ENCODE measurements at places on chromosomes 6 and 20.

- no peaks in the 10 kb centered on the region for H3K4me1 ChIP-seq
- peaks cover 81% of the 10 kb centered on the region for H3K27me3 ChIP-seq
These were observed 85.3 kb upstream of the LY86 start for GRCh38 chr6:6503191-6503590.

DNA sequence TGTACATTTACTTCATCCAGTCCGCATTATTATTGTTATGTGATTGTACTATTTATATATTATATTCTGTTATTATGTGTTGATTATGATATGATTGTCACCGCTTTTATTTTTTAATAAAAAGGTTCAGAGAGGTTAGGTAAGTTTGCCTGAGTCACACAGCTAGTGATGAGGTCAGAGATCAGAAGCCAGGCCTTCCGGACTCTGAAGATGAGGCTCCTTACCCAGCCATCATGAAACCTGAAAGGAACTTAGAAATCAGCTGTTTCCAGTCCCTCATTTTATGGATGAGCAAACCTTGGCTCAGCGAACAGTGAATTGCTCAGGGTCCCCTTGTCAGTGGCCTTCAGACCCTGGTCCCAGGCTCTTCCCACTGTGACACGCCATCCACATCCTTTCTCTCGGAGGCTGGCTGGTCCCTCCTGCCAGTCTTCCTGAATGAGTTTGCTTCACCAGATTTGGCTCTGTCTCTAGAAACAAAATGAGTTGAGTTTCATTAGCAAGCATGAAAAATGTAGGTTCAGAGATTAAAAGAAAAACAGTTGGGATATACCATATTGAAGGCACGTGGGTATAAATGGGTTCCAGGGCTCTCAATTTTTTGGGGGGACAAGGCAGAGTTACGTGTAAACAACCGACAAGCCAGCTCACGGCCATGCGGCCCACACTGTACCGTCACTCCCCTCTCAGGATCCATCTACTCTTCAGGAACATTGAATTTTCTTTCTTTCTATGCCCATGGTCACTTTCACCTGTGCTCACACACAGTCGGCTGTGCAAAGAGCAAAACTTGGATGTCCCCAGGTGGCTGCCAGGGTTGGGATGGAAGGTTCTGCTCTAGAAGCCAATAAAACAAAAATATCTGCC lies 132.9 kb downstream of the ZDHHC14 start:
- H3K27ac ChIP-seq, result no peak overlapping the region
- H3K27me3 ChIP-seq, result no peaks in the 10 kb centered on the region
- H3K4me1 ChIP-seq, result peaks cover 15% of the 10 kb centered on the region
- no peak overlapping the region for H3K4me3 ChIP-seq
- DNase-seq, result no peak

- H3K4me3 ChIP-seq, result no peak overlapping the region
- peaks cover 58% of the 10 kb centered on the region for H3K27me3 ChIP-seq
- H3K27ac ChIP-seq, result no peak overlapping the region
- peaks cover 5% of the 10 kb centered on the region for H3K4me1 ChIP-seq
These were observed 168.7 kb upstream of the LRFN2 start for GRCh38 chr6:40755749-40756452.

DNA sequence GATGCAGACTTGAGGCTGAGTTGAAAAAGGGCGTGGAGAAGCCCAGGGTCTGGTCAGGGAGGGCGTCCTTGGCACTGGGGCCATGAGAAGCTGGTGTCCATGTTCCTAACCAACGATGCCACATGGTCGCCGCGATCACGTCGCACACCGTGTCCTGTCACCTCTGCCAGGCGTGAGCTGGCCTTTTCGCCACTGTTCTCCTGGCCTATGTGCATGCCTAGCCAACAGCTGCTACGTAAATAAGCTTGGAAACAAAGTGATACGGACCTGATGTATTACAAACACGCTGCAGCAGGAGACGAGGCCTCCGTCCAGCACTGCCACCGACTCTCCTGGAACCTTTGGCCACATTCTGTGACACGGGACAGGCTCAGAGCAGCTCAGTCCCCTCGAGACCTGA lies 22.0 kb upstream of the KIF25 start:
- H3K4me1 ChIP-seq, result no peaks in the 10 kb centered on the region
- no peak overlapping the region for H3K27ac ChIP-seq
- no peak for DNase-seq
- no peaks in the 10 kb centered on the region for H3K36me3 ChIP-seq

GRCh38 chr20:33944914-33945313 lies 48.8 kb upstream of the RALY start:
- H3K4me1 ChIP-seq, result no peaks in the 10 kb centered on the region
- H3K36me3 ChIP-seq, result peaks cover 1% of the 10 kb centered on the region
- DNase-seq, result no peak
- no peak overlapping the region for H3K27ac ChIP-seq
- no peaks in the 10 kb centered on the region for H3K27me3 ChIP-seq
- no peak overlapping the region for H3K4me3 ChIP-seq

DNA sequence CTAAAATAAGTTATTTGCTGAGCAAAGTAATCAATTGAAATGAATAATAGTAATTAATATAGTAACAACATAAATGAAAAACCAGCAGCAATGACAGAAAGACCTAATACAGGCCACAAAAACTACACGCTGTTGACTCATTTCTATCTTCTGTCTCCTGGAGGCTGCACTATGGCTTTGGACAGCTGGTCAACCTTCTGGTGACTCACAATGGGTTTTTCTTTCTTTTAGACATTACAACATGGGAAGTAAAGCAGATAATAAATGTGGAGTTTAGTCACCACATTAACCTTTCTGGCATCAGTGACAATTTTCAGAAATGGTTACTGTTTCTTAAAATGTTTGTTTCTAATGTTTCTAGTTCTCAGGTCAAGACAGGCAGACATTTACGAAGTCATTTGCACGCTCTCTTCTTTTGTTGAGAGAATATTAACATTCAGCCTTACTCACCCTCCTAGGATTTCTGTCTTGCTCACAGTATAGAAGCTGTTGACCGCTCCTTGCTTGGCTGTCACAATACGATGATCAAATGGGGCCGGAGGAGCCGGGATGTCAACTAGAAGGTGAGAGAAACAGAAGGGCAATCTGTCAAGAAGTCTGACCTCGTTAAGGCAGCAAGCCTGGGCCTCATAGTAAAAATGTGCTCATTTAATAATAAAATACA lies 62.2 kb downstream of the MYLK4 start:
- H3K27ac ChIP-seq, result no peak overlapping the region
- no peaks in the 10 kb centered on the region for H3K36me3 ChIP-seq
- DNase-seq, result no peak
- H3K27me3 ChIP-seq, result no peaks in the 10 kb centered on the region
- no peak overlapping the region for H3K4me3 ChIP-seq
- H3K4me1 ChIP-seq, result no peaks in the 10 kb centered on the region

- no peak overlapping the region for H3K4me3 ChIP-seq
- H3K27ac ChIP-seq, result no peak overlapping the region
- DNase-seq, result no peak
- H3K27me3 ChIP-seq, result peaks cover 6% of the 10 kb centered on the region
These were observed 72.6 kb upstream of the PLEKHG1 start for GRCh38 chr6:150527100-150527499.

DNA sequence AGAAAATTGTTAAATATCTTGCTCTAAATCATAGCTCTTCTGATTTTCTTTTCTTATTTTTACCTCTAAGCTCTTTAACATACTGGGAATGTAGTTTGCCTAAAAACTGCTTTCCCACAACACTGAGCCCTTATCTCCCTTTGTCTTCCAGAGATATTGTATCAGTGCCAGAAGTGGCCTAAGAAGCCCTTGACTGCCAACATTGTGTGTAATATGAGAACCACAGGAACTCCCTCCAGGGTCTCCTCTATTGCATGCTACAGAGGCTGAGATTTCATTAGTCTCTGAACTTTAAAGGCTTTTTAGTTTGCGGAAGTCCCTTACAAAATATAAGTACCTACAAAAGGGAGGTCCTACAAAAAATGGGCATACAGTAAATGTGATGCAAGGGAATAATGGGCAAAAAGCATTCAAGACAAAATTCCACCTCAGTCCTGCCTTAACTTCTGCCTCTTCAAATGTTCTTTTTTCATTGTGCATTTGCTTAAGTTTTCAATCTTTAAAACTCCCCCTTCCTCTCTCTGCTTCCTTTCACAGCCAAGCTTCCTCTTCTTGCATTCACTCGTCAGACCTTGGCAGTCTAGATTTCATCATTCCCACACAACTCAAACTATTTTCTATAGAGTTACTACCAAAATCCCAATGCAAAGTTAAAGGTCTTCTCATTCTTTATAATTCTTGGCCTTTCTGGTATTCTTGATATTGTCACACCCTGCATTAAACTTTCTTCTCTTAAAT lies 76.5 kb downstream of the ADGRG6 start:
- no peak for DNase-seq
- H3K27ac ChIP-seq, result no peak overlapping the region
- no peak overlapping the region for H3K4me3 ChIP-seq
- no peaks in the 10 kb centered on the region for H3K36me3 ChIP-seq
- H3K4me1 ChIP-seq, result no peaks in the 10 kb centered on the region

GRCh38 chr6:34056305-34057108 lies 89.4 kb downstream of the GRM4 start:
- H3K4me1 ChIP-seq, result no peaks in the 10 kb centered on the region
- DNase-seq, result peak; percentile 37
- no peaks in the 10 kb centered on the region for H3K36me3 ChIP-seq

DNA sequence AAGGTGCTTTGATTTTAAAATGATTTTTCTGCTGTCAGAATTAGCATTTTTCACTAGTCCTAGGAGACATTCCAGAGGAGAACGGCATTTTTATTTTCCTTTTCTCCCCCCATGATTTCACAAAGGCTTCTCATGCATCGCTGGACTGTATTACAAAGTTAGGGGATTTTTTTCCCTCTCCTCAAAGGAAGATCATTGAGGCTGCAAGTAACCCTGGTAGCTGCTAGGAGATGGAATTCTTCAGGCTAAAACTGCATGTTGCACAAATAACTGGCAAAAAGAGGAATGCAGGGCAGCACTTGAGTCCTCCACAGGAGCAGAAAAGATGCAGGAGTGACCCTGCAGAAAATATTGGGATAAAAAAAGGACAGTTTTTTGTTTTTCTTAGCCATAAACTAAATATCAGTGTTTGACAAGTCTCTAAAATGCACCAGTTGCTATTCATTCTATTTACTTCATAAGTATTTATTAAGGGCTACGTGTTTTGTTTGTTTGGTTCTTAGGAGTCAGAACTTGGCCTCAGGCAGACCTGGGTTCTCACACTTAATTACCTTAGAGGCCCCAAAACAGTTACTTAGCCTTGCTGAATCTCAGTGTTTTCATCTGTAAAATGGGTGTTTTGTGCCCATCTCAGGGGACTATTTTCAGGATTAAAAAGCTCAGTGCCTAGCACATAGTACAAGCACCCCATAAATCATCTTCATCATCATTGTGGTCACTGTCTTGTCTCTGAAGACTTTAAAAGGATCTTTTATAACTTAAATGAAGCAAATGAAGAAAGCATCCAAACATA lies 144.5 kb upstream of the ID4 start:
- no peaks in the 10 kb centered on the region for H3K36me3 ChIP-seq
- no peak overlapping the region for H3K27ac ChIP-seq
- peaks cover 27% of the 10 kb centered on the region for H3K27me3 ChIP-seq
- no peak overlapping the region for H3K4me3 ChIP-seq

DNA sequence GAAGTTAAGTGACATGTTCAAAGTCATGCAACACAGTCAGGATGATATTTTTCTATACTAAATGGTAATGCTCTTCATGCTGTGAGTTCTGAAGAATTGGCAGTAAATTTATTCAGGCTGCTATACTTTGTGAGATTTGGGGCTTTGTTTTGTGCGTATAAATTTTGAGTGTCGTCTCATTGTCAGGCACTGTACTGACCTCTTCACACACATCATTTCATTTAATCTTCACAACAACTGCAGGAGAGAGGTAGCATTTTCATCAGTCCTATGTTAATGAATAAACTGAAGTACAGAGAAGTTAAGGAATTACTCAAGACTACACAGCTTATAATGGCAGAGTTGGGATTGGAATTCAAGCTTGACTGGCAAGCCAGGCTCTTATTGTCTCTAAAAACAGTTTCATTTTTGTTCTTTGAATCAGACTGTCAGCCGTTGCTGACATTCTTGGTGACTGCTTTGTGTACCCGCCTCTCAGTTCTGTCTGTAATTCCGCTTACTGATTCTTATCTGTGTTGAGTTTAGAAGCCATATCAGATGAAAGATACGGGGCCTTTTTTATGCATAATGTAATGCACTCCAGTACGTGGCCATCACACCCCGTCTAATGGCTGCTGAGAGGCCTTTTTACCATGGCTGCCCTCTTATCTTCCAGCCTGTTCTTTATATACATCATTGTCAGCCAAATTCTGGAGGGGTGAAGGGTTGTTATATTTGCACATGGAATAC lies 274.9 kb downstream of the UTRN start:
- H3K4me1 ChIP-seq, result peaks cover 35% of the 10 kb centered on the region
- peak overlapping the region; percentile 39 for H3K4me3 ChIP-seq
- H3K27ac ChIP-seq, result peak overlapping the region; percentile 74
- no peaks in the 10 kb centered on the region for H3K27me3 ChIP-seq
- H3K36me3 ChIP-seq, result peaks cover 28% of the 10 kb centered on the region

DNA sequence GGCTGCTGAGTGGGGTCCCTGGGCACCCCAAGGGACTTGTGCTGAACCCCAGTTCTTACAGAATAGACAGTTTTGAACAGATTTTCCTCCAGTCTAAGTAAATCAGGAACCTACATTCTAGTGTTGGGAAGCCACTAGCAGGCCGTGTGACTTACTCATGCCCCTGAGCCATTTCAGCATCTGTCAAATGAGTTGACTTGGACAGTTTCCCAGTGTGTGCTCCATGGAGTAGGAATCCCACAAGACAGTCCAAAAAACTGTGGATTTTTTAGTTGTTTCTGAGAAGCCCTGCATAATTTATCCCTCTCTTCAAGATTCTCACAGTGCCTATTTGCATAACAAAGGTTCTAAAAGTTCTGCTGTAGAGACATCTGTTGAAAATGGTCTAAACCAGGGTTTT lies 2.1 kb downstream of the GABRR2 start:
- DNase-seq, result no peak
- H3K4me1 ChIP-seq, result no peaks in the 10 kb centered on the region
- H3K36me3 ChIP-seq, result peaks cover 11% of the 10 kb centered on the region

DNA sequence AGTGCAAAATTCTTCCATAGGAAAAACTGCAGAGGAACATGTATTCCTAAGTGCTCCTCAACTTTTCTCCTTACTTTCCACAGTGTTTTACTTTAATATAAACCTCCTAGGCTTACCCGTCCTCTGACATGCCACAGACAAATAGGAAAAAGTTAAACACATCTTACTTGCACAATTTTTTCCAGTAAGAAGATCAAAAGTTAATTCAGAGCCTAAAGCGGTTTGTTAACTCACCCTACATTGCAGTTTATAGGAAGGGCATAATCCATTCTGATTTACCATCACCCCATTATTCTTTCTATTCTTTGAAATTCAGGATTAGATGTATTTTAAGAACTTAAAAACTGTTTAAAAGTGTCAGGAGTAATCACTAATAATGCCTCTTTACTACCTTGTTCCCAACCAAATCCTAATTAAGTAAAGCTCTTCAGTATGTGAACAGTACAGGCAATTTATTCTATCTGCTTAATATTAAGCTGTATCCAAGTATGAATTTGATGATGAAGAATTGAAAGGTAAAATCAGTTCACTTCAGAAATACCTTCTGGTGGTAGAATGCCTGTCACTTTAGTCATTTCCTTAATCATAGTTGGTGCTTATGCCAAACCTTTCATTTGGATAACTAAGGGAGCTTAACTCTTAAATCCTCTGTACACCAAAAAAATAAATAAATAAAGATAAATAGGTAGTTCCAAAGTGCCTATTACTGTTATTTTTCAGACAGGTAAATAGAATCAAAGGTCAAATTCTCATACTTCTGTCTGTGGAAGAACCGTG lies 292.0 kb downstream of the ALDH8A1 start:
- H3K27ac ChIP-seq, result no peak overlapping the region
- no peaks in the 10 kb centered on the region for H3K27me3 ChIP-seq
- H3K4me1 ChIP-seq, result no peaks in the 10 kb centered on the region
